GM18507 (cell line): ENCODE measurements at places on chromosomes 16 and 17.

DNA sequence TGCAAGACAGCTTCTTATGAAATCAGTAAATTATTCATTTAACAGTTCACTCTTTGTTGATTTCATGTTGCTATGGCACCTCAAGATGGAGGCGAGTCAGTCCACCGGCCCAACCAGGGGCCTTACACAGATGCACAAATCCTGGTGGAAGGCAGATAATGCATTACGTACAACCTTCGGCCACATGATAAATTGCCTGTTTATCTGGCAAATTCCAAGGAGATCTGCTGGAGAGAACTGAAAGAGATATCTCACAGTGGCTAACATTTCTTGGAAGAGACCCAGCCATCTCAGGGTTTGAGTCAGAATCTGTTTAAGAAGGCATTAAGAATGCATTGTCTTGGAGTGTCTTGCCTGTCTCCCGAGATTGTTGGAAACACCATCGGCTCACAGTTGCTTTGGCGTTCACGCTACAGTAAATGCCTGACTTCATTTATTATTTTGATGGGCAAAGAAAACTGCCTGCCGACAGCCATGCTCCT lies 225.6 kb downstream of the MSI2 start:
- no peak for DNase-seq

DNA sequence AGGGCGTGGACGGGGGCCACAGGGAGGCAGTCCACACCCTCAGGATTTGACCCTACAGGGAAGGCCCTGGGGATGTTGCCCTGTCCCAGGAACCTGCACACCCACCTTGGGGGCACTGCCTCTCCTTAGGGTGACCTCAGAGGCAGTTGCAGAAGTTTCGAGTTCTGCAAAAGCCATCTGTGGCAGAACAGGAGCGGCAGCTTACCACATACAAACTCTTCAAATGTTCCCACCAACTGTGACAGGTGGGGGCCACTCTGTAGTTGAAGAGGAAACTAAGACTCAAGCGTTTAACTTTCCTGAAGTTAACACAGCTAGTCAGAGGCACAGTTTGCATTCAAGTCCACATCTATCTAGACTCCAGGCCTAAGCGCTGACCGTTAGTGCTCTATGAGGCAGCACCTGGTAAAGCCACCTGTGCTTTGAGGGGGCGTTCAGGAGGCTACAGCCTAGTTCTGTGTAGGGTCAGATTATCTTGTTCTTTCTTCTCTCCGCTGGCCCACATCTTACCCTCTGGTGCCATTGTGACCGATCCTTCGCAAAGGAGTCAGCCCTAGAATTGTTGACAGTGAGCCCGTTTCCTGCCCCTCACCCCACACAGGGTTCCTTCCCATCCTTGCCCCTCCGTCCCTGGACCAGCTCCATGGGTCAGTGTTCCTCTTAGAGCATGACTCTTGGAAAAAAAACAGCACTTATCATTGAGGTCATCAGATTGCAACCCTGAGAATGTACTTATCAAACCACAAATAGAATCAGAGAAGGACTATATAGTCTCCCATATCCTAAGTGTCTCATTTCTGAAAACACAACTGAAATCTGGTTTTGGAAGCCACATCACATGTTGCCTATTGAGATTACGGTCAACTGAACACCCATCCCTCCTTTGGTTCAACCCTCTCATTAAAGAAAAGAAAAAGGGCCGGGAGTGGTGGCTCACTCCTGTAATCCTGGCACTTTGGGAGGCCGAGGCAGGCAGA lies 45.4 kb downstream of the CDH1 start:
- no peak for DNase-seq

DNA sequence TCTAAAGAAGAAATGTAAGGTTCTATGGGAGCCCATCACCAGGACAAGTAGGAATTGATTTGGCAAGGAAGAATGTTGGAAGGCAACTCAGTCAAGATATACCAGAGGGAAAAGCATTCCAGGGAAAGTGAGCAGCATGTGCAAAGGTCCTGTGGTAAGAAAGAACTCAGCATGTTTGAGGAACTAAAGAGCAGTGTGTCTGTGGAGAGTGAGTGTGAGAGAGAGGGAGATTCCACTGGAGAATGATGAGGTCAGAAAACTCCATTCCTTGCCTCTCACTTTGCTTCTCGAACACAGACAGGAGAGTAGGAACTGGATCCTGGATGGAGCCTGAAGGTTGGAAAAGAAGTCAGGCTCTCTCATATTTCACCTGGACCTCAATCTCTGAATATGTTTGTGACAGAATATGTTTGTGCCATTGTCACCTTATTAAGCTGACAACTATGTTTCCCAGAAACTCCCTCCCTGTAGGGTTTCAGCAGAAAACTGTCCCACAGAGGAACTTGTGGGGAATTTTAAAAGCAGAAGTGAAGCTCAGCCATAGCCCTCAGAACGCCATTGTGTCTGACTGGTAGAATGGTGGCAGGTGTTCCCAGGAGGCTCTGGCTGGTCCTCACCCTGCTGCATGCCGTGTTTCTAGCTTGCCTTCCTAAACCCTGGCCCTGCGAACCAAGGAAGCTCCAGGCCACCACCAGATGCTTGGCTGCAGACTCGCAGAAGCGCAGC lies 382.4 kb upstream of the XYLT1 start:
- no peak for DNase-seq

DNA sequence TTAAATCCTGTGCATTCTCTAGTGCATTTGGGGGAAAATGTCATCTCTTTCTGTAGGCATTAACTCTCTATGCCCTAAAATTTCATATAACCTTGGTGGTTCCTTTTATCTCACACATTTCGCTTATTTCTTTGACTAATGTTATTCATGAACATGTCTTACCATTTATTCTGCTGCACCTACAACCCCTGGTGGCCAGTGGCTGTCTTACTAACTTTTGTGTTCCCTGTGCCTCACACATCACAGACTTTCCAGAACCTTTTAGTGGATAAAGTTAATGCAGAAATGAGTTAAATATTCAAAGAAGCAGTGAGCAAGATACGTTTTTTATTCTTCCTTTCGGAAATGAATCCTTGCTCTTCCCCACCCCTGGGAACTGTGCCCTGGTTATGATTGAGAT lies 111.9 kb downstream of the CDH13 start:
- DNase-seq, result no peak
